Fibroblast of skin of left biceps (primary cell): ENCODE measurements at places on chromosomes 12 and 14.

GRCh38 chr14:101407328-101407727 lies 154.0 kb upstream of the DIO3 start:
- DNase-seq = no peak

- DNase-seq = no peak
Measured at GRCh38 chr12:130216031-130216430, 53.8 kb downstream of the FZD10 start.

- DNase-seq = no peak
Measured at GRCh38 chr14:104794099-104794498, 1.4 kb downstream of the AKT1 start.

GRCh38 chr12:15329891-15330290 lies 7.6 kb downstream of the PTPRO start:
- no peak for DNase-seq

DNA sequence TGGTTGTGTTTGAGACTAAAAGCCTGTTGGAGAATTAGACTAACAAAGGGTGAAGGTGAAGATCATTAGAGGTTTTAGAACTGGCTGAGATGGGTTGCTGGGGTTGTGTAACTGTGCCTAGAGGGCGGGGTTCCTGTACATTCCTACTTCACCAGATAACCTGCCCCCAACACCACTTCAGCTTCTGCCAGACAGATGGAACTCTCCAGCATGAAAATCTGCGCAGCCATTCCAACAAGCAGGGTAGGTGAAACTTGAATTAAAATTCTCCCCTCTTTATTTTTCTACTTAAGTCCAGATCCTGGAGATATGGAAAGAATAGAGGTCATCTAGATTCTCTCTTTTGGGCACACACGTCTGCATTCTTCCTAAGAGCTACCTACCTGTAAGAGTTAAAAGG lies 6.0 kb downstream of the FOXG1 start:
- DNase-seq = no peak

GRCh38 chr14:24885410-24885913 lies 164.5 kb downstream of the STXBP6 start:
- DNase-seq = no peak

DNA sequence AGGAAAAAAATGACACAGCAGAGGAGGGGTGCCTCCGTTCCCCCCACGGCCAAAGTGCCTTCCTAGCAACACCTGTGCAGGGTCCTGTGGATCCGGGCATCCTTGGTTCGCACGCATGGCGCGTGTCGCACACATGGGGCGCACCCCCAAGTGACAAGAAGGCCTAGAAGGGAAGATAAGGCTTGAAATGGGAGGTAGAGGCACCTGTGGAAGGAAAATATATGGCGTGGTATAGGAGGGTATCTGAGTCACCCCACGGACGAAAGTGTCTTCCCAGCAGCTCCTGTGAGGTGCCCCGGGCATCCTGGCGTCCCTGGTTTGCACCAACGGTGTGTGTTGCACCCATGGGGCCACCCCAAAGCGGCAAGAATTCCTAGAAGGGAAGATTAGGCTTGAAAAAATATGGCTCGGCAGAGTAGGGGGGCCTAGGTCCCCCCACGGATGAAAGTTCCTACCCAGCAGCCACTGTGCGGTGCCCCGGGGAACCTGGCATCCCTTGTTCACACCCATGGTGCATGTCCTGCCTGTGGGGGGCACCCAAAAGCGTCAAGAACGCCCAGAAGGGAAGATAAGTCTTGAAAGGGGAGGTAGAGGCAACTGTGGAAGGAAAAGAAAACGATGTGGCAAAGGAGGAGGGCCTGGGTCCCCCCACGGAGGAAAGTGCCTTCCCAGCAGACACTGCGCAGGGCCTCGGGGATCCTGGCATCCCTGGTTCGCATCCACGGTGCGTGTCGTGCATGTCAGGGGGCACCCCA lies 280.0 kb downstream of the ALG10 start:
- no peak for DNase-seq

DNA sequence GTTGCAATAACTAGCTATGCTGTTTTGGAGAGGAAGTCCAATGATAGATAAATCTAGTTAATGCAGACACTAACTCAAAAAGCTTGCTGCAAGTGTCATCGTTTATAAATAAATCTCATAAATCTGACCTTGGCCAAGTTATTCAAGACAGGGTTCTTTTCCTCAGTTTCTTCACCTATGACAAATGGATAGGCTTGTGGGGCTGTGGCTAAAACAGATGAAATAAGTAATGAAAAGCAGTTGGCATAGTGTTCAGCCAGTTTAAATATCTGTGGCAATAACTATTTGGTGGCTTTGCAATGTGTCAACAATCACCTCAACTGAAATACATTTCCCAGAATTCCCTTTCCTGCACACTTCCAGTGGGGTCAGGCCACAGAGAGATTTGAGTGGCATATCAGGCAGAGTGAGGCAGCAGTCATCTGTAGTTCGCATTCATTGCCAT lies 169.9 kb downstream of the DYRK2 start:
- peak; percentile 46 for DNase-seq

GRCh38 chr12:120855823-120856588 lies 48.2 kb downstream of the SPPL3 start:
- DNase-seq = no peak

DNA sequence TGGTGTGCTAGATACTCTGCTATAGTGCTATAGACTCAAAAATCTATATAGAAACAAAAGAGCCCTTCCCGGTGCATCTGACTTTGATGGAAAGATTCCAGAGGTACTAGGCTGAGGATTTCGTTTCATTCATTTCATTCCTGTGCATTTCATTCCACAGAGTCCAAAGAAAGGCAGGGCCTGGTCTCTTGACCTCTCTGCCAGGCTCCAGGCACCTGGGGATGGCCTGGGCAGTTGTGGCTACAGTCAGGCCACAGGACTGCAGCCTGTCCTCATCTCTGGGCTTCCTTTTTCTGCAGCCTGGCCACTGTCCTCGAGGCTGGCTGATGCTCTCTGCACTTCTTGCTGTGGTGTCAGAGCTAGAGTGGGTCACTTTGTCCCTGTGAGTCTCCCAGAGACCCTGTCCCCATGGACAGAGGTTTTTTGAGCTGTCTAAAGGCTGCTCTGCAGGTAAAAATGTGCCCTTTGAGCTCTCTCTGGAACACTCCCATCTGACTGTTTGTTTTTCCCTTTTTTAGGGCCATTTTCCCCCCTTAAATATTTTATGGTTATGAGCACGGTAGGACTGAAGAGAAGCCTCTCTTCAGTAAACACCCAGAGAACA lies 3.2 kb upstream of the VDR start:
- no peak for DNase-seq

DNA sequence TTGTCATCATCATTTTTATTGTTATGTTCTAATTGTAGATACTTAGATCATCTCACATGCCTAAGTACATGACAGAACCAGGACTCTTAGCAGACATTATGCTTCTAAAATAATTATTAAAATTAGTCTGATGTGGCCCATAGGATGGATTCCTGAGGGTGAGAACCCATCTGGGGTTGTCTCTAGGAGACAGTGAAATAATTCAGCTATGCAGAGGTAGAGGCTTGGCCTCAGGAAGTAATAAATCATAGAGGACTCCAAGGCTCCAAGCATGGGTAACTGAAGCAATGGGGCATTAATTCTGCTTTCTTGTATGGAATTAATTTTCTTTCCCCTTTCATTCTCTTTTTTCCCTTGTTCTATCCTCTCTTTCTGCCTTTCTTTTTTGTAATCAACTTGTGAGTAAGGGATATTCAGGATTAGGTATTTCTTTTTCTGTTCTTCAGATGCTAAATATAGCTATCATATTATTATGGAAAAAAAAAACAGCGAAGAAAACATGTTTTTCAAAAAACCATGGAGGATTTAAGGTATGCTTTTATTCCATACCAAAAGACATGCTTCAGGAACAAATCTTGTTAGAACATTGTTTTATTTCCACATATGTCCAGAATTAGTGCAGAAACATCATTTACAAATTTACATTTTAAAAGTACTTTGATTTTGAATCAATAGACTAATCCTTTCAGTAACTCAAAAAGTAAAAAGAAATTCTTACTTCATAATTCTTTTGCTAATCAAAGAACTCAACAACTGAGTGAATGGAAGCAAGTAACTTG lies 263.2 kb downstream of the TRHDE start:
- no peak for DNase-seq

- DNase-seq = no peak
Measured at GRCh38 chr12:120286768-120287490, 4.8 kb downstream of the RNU4-2 start.

GRCh38 chr14:78519863-78520262 lies 349.7 kb downstream of the NRXN3 start:
- no peak for DNase-seq

- DNase-seq = no peak
Measured at GRCh38 chr12:58263816-58264215, 322.4 kb downstream of the ATP23 start.

DNA sequence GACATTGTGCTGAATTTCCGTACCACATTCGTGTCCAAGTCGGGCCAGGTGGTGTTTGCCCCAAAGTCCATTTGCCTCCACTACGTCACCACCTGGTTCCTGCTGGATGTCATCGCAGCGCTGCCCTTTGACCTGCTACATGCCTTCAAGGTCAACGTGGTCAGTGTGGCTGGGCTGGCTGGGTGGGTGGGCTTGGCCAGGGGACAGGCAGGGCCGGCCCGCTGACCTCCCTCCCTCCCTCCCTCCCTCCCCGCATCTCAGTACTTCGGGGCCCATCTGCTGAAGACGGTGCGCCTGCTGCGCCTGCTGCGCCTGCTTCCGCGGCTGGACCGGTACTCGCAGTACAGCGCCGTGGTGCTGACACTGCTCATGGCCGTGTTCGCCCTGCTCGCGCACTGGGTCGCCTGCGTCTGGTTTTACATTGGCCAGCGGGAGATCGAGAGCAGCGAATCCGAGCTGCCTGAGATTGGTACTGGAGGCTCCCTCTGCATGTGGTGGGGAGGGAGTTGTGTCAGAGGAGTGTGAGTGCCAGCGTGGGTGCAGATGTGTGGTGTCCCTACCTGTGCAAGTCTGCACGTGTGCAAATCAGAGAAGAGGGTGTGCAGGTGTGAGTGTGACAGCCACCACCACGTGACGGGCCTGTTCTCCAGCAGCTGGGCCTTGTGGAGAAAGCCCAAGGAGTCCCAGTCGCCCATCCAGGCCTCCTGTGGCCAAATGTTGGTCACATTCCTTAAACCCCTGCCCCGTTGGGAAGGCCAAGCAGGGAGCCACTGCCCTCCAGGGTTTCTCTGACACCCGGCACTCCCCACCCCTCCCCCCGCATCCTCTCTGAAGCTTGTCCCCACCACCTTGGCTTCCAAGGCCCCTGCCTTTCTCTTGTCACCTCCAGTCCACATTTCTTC lies 5.3 kb downstream of the KCNH3 start:
- no peak for DNase-seq

- DNase-seq = no peak
Measured at GRCh38 chr14:35285168-35286002, 6.8 kb upstream of the PSMA6 start.

DNA sequence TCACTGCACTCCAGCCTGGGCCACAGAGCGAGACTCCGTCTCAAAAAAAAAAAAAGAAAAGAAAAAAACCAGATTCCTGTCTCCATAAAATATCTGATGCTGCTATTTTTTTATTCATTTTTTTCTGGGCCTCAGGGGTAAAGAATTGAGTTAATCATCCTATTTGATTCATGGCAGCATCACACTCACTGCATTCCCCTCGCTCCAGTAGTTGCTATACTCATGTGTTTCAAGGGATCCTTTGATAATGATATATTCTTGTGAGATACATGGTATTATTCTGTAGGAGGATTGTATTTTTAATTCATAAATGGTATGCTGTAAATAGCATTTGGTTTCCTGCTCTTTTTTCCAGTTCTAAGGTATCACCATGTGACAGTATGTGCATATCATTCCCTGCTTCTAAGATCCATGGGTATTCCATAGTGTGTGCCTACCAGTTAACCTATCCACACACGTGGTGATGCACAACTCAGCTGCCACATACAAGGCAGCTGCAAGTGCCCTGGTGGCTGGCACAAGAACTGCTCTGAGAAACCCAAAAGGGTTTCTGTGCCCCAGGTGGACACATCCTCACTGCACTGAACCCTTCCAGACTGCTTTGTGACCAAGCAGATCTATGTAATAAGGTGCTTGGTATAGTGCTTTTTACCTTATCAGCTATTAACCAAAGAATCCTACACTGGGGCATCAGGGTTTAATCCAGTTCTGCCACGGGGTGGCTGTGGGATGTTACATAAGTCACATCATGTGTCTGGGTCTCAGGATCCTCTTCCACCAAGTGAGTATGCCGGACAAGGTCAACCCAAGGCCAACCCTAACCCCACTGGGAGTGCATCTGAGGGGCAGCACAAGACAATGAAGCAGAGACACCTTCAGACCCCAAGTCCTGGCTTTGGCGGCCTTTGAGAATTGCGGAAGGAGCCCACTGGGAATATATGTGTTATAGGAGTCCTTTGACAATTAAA lies 74.6 kb downstream of the ZFP36L1 start:
- no peak for DNase-seq

- DNase-seq = peak; percentile 36
Measured at GRCh38 chr12:1457901-1458300, 136.5 kb downstream of the FBXL14 start.

GRCh38 chr14:95217391-95217900 lies 60.1 kb upstream of the DICER1 start:
- no peak for DNase-seq

- DNase-seq = no peak
Measured at GRCh38 chr12:56081393-56082347, 1.7 kb downstream of the ERBB3 start.

- DNase-seq = no peak
Measured at GRCh38 chr14:53044486-53044885, 93.6 kb upstream of the FERMT2 start.

GRCh38 chr14:49992901-49993339 lies 100.0 kb downstream of the ARF6 start:
- DNase-seq = no peak

DNA sequence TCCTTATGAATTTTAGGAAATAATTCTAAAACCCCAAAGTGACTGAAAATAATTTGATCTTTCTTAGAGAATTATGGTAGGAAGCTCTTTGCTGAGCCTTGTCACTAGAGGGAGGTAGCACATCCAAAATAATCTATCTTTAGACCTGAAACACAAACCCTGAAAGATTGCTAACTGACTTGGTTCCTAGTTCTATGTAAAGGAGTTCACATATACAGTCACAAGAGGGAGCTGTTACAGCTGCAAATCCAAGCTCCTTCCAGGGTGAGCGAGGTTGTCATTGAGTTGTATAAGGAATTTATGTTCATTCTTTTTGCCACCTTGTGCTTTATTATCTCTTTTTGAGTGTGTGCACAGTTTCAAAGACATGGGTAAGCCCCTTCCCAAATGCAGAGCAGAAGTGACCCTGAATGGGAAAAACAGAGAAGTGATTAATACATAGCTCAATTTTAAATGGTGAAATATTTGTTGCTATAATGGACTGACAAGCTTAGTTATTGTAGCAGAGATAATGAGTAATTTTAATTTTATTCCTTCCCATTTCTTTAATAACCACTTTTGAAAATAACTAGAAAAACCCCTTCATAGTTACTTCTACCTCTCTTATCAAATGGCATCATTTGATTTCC lies 387.9 kb downstream of the DAD1 start:
- DNase-seq = no peak
